Activated T-helper 2 cell treated with anti-CD3 and anti-CD28 coated beads, Interferon-gamma antibody, Interleukin-2, Interleukin-4, amounts not matched to agents 10 μg/mL and 5 μg/mL and 100 μg/mL, durations not matched to agents 14 hours and 24 hours and 36 hours (primary cell): ENCODE measurements at places on chromosomes 4 and X. TPM values are rescaled to one million over a fixed set of nuclear protein-coding genes. Genes with fewer than 3 reads are reported as not detected.
A peak's percentile ranks its signal among the peaks of the same experiment; 100 is the strongest.

Gene AIMP1
- 72.1 and 72.5 TPM in 2 replicates for total RNA-seq

DNA sequence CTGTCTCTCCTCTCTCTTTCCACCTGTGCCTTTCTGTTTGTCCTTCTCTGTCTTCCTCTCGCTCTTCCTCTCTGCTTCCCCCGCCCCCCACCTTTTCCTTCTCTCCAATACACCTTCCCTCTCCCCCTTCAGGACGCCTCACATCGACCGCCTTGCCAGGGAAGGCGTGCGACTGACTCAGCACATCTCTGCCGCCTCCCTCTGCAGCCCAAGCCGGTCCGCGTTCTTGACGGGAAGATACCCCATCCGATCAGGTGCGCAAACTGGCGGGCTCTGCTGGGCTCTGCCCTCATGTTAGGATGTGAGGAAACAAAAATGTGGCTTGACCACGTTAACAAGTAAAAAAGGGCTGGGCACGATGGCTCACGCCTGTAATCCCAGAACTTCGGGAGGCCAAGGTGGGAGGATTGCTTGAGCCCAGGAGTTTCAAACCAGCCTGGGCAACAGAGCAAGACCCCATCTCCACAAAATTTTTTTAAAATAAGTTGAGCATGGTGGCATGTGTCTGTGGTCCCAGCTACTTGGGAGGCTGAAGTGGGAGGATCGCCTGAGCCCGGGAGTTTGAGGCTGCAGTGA lies 35.2 kb downstream of the ARSF start:
- no peak overlapping the region for H3K27ac ChIP-seq
- H3K36me3 ChIP-seq = no peaks in the 10 kb centered on the region
- H3K4me1 ChIP-seq = no peaks in the 10 kb centered on the region

GRCh38 chr4:184727430-184727829 lies 6.5 kb downstream of the CENPU start:
- no peak overlapping the region for H3K4me3 ChIP-seq
- peak overlapping the region; percentile 9 for H3K27ac ChIP-seq
- peaks cover 55% of the 10 kb centered on the region for H3K4me1 ChIP-seq
- H3K27me3 ChIP-seq = no peaks in the 10 kb centered on the region
- DNase-seq = no peak
- peaks cover 87% of the 10 kb centered on the region for H3K36me3 ChIP-seq

Gene CENPE
- total RNA-seq = 36.0 and 36.5 TPM in 2 replicates

GRCh38 chr4:110134269-110134869 lies 64.0 kb downstream of the ELOVL6 start:
- peaks cover 19% of the 10 kb centered on the region for H3K36me3 ChIP-seq
- H3K4me3 ChIP-seq = no peak overlapping the region
- no peak overlapping the region for H3K27ac ChIP-seq
- no peak for DNase-seq
- no peaks in the 10 kb centered on the region for H3K27me3 ChIP-seq

Gene EXOC1L
- not detected in 2 replicates for total RNA-seq

GRCh38 chr4:160159457-160159856 lies 1056.6 kb downstream of the RAPGEF2 start:
- no peaks in the 10 kb centered on the region for H3K4me1 ChIP-seq
- H3K36me3 ChIP-seq = no peaks in the 10 kb centered on the region
- H3K27me3 ChIP-seq = no peaks in the 10 kb centered on the region
- no peak overlapping the region for H3K4me3 ChIP-seq

Gene CCDC160
- 0.14 TPM in 1 of 2 replicates, not detected in the other for total RNA-seq

DNA sequence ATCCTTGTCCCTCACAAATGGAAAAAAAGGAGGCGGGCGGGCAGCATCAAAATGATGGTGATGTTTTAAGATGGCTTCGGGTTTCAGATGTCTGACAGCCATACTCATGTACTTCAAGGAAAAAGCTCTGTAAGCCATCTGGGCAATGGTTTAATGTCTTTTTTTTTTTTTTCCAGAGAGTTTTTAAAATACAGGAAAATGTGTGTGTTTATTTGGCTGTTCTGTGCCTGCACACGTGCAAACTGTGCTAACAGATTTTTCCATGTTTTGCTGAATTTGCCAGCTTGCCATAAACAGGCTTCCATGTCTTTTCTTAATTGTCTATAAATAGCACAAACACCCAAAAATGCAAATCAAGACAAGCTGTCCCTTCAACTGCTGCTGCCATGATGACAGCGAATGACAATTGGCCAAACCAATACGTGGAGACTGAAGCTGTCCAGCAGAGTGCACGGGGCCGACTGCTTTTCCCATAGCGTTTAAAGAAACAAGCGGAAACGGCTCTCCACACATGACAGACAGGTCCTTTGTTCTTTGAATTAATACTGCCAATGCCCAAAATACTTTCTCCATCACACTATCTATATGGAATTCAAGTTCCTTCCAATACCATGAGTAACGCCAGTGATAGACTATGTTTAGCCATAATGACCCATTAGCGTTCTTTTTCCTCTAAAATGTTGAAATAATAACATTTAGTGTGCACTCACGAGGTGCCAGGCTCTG lies 35.7 kb downstream of the AFAP1 start:
- no peak overlapping the region for H3K27ac ChIP-seq
- H3K36me3 ChIP-seq = peaks cover 3% of the 10 kb centered on the region
- no peak for DNase-seq
- H3K4me1 ChIP-seq = peaks cover 25% of the 10 kb centered on the region
- no peak overlapping the region for H3K4me3 ChIP-seq

DNA sequence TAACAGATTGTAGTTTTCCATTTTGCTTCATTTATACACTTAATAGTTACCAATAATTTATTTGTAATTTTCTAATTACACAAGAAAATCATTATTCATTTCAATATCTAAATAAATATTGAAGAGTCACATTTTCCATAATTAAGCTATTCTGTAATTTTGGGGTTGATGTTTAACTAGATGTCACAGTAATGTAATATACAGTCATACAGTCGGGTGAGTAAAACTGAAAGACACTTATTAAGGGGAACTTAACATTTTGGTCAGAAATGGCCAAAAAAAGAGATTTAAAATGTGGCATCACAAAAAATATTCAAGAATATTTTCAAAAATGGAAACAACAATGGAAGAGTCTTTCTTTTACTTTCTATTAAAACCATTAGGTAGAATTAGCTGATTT lies 1080.3 kb downstream of the ARAP2 start:
- H3K4me3 ChIP-seq = no peak overlapping the region
- H3K36me3 ChIP-seq = no peaks in the 10 kb centered on the region
- DNase-seq = no peak
- H3K27me3 ChIP-seq = no peaks in the 10 kb centered on the region
- no peaks in the 10 kb centered on the region for H3K4me1 ChIP-seq

DNA sequence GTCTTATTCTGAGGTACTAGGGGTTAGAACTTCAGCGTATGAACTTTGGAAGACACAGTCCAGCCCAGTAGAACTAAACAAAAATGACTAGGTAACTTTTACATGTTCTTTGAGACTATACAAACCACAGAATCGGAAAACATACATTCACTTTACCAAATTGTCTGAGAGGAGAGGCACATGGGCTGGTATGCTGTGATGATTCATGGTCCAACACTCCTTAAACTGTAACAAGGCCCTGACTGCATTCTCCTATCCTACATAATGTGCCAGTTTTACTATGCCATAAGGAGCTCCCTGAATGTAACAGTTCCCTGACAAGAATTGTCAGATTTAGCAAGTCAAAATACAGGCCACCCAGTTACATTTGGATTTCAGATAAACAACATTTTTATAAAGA lies 640.0 kb downstream of the RAB28 start:
- no peaks in the 10 kb centered on the region for H3K4me1 ChIP-seq
- H3K36me3 ChIP-seq = no peaks in the 10 kb centered on the region
